AG04450 (cell line): ENCODE measurements at places on chromosomes 6 and 20.

DNA sequence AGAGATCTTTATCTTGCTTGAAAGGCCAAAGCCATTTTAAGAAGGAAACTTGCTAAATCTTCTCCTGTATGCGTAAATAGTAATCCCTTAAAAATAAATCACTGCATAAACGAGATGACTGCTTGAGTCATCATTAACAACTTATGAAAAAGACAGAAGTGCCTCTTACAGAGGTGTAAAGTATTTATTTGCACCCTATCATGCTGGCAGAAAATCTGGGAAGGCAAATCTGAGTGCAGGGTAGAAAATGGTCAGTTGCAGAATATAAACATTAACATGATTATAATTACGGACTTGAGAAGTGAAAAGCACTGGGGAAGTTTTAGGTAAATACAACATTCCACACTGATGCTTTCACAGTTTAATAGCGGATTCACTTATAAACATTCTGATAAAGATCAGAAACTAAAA is 67.5 kb upstream of the FBXO30 start:
- peak; percentile 53 for DNase-seq

- DNase-seq, result no peak
These were observed 578.0 kb upstream of the ARID1B start for GRCh38 chr6:156199182-156199581.

GRCh38 chr6:18465410-18466154 is 78.4 kb downstream of the RNF144B start:
- no peak for DNase-seq

GRCh38 chr6:22444330-22444729 is 125.0 kb upstream of the HDGFL1 start:
- DNase-seq, result no peak

DNA sequence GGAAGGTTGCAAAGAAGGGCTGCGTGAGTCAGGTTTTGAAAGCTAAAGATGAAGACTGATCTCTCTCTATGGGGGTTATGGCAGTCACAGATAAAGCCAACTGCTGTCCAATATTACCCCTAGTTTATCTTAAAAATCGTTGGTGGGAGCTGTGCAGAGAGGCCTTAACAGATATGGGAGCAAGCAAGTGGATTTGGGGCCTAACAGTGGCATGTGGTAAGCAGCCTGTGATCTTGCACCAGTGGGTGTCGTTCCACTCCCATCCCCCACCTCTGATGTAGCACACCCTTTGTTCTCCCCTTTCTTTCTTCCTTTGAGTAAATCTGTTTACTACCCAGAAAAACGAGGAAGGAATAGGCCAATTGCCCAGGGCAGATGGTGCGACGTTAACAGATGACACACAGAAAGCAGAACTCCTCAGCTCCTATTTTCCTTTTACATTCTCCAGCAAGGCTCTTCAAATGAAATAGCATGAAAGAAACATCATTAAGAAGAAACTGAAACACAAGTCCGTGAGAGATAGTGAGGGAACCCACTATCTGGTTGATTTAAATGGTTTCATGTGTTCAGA is 274.1 kb upstream of the CITED2 start:
- no peak for DNase-seq

GRCh38 chr6:112717856-112718255 is 370.7 kb downstream of the RFPL4B start:
- DNase-seq, result no peak

- no peak for DNase-seq
These were observed 132.4 kb downstream of the ELOVL4 start for GRCh38 chr6:79814940-79815339.

- no peak for DNase-seq
These were observed 123.3 kb downstream of the PXDC1 start for GRCh38 chr6:3627956-3628835.

DNA sequence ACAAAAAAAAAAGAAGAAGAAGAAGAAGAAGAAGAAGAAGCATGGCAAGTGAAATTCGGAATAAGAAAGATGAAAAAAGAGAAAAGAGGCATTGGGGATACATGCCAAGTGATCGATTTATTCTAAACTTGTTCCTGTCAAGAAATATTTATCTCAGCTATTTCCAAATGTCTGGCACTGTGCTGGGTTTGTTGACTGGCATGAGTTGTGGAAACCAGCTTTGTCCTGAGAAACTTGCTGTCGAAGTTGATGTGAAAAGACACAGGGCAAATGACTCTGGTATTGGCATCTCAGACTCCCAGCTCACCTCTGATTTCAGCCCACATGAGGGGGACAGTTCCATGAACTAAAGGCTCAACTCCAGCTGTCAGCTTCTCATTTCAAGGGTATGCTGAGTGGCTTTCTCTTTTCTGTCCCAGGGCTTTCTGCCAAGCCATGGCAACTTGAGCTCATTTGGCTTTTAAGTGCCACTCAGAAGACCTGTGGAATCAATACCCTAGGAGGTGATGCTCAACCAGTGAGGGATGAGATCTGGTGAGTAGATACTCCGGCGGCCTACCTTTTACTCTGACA is 253.3 kb upstream of the JAG1 start:
- no peak for DNase-seq

DNA sequence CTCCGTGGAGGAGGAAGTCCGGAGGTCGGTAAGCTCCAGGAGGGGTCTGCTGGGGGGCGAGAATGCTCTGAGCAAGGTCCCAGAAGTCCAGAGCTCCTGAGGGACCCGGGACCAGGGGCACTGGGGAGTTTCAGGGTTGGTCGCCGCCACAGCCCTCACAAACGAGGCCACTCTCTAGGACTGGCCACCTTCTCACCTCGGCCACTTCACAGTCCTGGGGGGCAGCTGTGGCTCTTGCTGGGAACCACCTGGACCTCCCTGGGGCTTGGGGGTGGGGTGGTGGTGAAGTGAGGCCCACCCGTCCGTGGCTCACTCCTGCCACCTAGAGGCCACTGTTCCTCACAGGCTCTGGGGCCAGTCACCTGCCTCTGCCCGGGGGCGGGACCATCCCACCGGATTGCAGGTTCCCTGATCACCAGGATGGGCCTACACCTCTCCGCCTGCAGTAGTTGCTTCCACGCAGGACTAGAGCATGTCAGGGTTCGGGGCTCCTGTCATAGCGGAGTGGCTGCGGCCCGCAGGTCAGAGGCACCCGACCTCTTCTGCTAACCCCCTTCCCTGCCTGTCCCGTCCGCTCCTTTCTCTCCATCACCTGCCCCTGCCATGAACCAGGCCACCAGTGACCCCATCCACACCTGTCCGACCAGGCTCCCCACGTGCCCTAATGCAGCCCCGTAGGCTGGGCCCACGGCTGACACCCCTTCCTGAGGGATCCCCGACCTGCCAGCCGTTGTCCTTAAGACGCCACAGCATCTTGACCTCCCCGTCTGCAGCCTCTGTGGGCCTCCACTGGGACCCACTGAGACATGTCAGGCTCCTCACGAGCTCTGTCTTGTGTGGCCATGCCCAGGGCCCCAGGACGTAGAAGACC is 5.1 kb upstream of the TCEA2 start:
- no peak for DNase-seq

GRCh38 chr6:82277686-82278085 is 30.1 kb upstream of the IBTK start:
- DNase-seq, result no peak

DNA sequence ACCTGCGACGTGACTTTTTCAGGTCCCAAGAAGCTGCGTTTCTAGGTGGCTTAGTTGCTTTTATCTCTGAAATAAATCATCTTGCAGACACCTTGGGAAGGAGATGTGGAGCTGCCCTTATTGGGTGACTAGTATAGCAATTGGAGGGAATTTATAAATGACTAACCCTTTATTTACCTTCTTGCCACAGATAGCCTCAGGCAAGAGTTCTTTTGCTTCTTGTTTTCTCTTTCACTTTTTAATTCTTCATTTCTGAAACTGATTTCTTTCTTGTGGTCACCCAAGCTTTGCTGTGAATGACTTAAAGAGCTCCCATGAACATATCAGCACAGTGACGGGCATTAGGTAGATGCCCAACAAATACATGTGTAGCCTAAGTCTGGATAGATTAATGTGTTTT is 3.0 kb downstream of the ADGRF4 start:
- no peak for DNase-seq

GRCh38 chr6:74581681-74582080 is 624.2 kb downstream of the COL12A1 start:
- no peak for DNase-seq

- DNase-seq, result no peak
These were observed 452.1 kb downstream of the GRIK2 start for GRCh38 chr6:101845621-101846020.

GRCh38 chr6:35609588-35609987 is 79.1 kb downstream of the FKBP5 start:
- no peak for DNase-seq

DNA sequence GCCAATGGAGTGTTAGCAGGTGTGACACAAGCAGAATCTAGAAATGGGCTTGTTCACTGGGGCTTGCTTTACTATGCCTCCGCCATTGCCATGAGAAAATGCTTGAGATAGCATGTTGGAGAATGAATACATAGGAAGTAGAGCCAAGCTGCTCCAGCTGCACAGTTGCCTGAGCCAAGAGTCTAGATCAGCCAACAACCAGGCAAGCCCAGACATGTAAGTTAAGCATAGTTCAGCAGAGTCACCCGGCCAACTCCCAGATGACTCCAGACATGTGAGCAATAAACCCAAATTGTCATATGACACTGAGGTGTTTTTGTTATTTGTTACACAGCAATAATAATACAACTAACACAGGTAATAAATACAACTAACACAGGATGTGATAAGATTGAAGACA is 167.9 kb downstream of the HAO1 start:
- DNase-seq, result peak; percentile 32

- no peak for DNase-seq
These were observed 356.1 kb downstream of the CBLN4 start for GRCh38 chr20:55649254-55649653.

DNA sequence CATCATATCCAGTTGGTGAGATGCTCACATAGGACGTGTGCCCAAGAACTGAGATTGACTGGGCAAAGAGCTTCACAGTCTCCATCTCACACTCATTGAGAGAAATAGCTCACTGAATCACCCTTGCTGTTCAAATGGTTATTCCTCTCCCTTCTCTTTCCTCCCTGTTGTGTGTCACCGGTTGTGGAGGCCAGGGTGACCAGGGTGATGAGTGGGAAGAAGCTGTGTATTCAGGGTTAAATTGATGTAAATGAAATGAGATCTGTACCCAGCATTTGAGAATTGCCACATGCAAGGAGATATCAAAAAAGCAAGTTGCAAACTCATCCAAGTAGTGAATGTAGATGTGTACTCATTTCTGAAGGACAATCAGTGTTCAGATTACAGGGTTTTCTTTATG is 36.6 kb upstream of the VAPB start:
- no peak for DNase-seq

GRCh38 chr20:38601216-38602184 is at the start of gene ARHGAP40:
Gene ARHGAP40, plus strand, starts transcription at chr20:38601809.
- no peak for DNase-seq

DNA sequence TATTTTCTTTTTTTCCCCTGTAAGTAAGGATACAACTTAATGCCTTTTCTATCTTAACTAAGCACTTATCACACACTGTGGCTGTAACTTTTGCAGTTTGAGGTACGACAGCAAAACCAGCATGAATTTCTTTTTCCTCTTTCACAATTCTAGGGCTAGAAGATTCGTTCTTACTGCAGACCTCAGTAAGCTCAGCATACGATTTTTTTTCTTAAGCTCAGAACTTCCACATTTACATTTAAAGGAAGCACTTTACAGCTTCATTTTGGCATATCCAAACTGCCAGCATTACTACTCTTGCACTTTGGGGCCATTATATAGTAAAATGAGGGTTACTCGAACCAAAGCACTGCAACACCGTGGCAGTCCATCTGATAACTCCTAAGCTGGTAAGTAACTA is 889 bp upstream of the CHMP4B start:
- DNase-seq, result no peak

DNA sequence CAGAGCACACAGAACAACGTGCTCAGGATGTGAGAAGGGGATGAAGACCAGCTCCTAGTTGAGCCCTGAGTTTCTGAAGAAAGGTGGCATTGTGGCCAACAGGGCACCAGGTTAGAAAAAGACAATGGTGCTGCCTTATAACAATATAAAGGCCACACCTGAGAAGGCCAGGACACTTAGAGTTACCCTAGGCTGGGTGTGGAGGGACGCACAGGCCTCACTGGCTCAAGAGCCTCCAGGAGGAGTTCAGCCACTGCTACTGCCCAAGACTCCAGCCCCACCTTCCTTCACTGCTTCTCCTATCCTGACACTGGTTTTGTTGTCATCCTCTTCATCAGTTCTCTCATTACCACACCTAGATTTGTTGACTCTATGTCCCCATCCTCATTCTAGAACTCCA is 55.2 kb upstream of the BEND6 start:
- no peak for DNase-seq

- no peak for DNase-seq
These were observed 231.9 kb downstream of the CLIC5 start for GRCh38 chr6:45783716-45784115.

DNA sequence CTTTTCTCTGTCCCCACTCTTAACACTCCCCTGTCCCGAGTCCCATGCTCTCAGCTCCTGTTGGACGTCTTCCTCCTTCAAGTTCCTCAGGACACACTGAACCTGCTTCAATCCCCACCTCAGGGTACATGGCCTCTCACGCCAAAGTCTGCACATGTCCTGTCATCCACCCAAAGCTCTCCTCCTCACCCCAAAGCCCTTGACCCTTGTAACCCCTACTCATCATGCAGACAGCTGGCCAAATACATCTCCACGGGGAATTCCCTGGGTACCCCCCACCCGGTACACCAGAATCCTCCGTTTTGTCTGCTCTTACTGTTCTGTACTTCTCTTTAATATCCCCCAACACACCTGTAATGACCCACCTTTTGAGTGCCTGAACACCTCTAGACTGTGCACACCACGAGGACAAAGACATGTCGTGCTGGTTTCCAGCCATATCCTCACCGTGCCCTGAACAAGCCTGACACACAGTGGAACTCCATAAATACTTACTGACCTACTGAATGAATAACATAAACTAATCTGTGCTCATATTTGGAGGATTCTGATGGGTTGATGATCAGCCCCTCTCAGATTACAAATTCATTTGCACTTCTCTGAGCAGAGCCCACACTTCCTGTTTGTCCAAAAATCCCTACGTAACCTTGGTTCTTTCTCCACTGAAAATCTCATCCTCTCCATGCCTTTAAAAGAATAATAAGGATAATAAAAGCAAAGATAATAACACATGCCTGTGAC is 66.8 kb upstream of the EYA2 start:
- no peak for DNase-seq

DNA sequence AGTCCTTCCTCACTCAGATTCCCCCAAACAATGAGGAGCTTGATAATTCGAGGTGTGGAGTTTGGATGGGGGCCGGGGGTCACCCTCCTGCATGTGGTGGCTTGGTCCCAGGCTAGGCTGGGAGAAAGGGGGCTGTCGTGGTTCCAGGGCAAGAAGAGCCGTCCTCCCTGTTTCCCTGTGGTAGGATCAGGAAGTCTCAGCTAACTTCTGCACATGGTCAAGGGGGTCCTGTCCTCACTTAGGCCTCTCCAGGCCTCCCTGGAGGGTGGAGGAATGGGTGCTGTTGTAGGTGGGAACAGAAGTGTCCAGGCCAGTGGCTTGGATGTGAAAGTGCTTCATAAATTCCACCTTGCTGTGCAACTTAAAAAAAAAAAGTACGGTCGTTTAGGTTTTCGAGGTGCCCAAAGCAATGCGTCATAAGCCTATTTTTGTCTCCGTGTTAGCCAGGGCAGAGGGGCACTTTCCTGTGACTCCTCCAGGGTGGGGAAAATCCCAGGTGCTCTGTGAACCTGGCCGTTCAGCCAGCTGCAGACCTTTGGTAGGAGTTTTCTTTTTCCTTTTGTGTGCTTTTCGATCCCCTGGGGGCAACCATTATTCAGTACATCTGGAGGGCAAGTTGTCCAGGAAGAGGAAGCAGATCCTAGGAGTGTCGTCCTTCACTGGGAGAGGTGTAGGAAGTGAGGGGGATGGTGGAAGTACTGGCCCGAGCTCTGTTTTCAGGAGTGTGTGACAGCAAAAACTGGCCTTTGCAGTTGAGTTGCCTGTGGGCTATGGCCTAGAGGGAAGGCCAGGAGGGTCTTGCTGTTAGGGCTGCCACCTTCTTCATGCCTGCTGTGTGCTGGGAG is 9.6 kb downstream of the IGF2R start:
- DNase-seq, result no peak
